NCI-H446 (cell line): ENCODE measurements at places on chromosomes 4 and X.

DNA sequence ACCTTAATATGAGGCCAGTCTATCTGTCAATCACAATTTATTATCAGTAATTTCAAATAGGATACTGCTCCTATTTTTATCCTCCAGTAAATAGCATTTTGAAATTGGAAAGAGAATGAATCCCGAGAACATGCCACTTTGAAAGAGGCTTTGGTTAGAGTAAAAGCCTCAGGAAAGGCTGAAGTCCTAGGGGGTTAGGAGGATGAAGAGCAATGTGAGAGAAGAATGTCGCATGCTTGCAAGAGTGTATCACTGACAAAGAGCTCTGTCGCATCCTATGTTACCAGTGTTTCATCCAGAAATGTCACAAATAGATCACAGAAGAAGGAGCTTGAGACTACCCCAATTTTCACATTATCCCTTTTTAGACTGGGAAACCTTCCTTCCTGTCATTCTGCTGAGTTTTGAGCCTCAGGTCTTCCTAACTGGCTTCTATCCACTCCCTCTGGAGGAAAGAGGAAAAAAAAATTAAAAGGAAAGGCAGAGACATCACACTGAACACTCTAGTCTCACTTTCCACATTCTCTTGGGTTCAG lies 39.8 kb downstream of the GPM6A start:
- no peak for DNase-seq

GRCh38 chrX:148874636-148875246 lies 374.3 kb downstream of the AFF2 start:
- no peak for DNase-seq

DNA sequence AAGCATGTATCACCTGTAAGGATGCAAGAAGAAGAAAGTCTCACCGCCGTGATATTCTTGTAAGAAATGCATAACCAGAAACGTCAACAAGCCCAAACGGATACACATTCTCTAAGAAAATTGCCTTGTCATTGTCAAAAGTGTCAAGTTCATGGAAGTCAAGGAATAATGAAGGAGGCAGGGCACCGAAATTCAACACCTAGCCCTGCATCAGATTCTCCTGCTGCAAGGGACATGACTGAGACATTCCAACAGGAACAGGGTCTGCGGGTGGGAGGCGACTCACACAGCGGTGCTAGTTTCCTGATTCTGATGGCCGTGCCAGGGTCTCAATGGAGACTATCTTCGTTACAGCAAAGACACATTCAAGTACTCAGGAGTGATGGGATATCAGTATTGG lies 26.7 kb downstream of the IRF2 start:
- DNase-seq: no peak

- peak; percentile 44 for DNase-seq
Measured at GRCh38 chrX:53357799-53358530, 64.5 kb downstream of the SMC1A start.

DNA sequence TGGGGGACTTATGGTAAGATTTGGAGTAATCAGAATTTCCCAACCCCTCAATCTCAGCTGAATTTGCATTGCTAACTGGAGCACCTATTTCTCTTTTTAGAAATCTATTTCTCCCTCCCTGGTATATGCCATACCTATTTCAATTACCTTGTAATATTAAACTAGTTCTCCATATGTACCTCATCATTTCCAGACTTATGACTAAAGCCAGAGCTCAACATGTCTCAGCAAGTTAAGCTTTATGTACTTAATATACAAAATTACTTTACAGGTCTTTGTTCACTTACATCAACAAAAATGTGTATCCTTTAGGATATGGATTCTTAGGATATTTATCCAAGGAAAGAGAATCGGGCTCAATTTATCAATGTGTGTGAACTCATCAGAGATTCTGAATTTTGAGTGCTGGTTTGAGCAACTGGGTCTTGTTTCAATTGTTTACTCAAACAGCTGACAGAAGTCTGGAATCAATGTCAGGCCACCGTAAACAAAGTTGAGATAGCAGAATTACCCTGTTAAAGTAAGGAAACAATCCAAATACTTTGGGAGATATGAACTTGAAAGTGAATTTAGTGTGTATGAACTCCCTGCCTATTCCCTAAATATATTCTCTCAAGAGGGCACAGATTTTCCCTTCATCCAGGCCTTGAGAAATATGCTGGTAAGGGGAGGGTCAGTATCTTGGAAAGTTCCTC lies 199.6 kb downstream of the VEGFC start:
- no peak for DNase-seq

GRCh38 chr4:153651587-153651986 lies 32.5 kb upstream of the TLR2 start:
- no peak for DNase-seq

GRCh38 chrX:78383594-78383993 lies 56.2 kb upstream of the CYSLTR1 start:
- DNase-seq: no peak

GRCh38 chr4:153451911-153452657 lies 14.1 kb upstream of the TMEM131L start:
- no peak for DNase-seq

- no peak for DNase-seq
Measured at GRCh38 chr4:86181585-86181984, 178.3 kb downstream of the MAPK10 start.

GRCh38 chrX:139720136-139720535 lies 12.2 kb upstream of the MCF2 start:
- no peak for DNase-seq
